ENCODE measurements at places on chromosomes 1 and 21.

DNA sequence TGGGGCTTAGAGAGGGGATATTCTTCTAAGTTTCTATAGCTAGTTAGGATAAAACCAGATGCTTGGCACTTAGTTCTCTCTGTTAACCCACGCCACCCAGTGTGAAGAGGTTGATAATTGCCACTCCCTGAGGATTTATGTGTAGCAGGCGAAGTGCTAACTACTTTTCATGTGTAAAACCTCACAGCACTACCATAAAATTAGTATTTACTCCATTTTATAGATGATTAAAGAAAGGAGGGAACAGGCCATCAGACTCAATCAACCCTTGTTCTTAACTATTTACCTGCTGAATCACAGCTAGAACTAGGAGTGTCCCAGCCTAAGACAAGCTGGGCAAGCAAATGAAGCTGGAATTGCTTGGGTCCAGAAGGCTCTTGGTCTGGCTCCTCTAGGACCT is 8.9 kb downstream of the LIN28A start:
- no peak for DNase-seq

GRCh38 chr21:28509031-28509430 is 483.6 kb downstream of the LTN1 start:
- DNase-seq, result no peak

- DNase-seq, result no peak
These were observed 56.9 kb upstream of the EDEM3 start for GRCh38 chr1:184811439-184812111.

DNA sequence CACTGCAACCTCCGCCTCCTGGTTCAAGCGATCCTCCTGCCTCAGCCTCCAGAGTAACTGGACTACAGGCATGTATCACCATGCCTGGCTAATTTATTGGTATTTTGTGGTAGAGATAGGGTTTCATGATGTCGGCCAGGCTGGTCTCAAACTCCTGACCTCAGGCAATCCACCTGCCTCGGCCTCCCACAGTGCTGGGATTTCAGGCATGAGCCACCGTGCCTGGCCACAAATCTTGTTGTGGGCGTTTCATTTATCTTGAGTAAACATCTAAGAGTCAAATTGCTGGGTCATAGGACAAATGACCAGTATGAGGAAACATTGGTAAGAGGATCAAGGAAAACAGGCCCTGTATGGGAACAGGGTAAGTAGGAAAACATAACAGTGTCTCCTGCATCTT is 17.9 kb downstream of the TMEM200B start:
- no peak for DNase-seq

DNA sequence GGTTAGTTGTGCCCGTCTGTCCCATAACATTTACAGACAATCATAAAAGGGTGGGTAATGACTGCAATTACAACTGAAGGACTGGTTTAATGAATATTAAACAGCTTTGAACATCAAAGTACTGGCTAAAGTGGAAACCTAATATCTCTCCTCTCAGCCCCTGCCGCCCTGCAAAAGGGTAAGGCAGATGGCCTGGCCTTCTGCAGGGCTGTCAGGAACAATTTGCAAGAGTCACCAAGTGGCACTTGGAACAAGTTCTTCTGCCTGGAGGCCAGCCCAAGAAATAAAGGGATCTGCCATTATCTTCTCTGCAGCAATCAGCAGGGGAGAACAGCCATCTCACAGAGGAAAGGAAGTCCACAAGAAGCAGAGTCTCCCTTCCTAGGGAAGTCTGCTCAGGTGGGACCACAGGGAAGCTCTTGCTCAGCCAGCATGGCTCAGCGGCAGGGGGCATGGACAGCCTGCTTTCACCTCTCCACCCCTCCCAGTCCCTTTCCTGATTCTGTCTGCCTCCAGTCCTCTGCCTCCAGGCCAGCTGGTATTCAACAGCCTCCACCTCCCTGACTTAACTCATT is 96.1 kb downstream of the TRABD2B start:
- no peak for DNase-seq
